Cortex of kidney (tissue), 1 donor: ENCODE measurements at places on chromosomes 13 and 19.

- DNase-seq, result no peak
Observed at GRCh38 chr13:77239312-77239711, 87.6 kb downstream of the MYCBP2 start.

DNA sequence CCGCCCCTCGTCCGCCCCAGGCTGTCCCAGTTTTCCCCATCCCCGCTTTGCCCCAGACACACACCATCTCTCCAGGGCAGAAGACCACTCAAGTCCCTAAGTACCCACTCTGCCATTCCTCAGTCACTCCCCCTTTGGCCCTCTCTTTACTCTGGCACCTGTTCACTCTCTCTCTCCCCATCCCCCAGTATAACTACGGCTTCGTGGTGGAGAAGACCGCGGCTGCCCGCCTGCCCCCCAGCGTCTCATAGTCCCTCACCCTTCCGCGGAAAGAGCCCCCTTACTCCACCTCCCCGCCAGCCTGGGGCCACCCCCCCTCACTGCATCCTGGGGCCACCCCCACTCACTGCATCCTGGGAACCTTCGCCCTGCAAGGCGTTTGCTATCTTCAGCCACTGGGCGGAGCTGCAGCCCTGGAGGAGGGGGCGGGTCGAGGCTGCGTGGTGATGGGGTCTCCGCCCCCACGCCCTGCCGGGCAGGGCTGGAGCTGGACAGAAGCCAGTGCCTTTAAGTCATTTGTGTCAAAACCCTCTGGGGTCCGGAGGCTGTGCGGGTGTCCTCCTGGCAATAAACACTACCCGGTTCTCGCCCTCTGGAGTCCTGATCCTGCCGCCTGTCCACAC is 5.0 kb downstream of the MVB12A start:
- DNase-seq, result no peak

DNA sequence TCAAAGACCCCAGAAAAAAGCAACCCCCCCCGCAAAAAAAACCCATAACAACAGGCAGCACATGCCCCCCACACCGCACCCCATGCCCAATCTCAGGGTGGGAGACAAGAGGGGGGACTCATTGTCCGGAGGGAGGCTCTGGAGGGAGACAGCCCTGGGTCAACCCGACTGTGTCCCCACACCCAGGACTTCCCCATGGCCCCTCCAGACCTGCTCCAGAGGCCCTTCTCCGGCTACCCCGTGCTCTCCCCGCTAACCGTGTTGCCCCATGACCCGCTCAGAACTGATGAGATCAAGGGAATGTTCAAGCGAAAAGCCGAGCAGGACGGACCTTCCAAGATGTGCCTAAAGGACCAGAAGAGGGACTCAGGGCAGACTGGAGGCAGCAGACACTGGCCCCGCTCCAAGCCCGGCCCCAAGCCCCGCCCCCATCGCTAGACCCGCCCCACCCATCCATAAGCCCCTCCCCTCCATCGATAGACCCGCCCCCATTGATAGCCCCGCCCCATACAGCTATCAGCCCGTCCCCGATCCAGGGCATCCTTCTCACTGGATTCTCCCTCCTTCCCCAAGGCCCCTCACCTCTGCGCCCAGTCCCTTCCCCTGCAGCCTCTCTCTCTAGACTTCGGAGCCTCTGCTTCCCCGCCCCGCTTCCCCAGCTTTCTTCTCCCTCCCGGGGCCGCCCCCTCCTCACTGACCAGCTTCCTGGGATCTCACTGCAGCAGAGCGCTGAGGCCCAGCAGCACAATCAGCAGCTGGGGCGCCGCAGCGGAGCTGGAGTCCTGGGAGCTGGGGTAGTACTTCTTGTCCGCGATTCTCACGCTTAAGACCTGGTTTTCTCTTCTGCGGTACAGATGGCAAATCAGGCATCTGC is 2.2 kb downstream of the BST2 start:
- DNase-seq, result no peak

GRCh38 chr13:110696776-110697175 is 9.1 kb downstream of the CARS2 start:
- DNase-seq, result no peak

- DNase-seq, result no peak
Observed at GRCh38 chr19:17872251-17873001, 681 bp downstream of the SLC5A5 start.

DNA sequence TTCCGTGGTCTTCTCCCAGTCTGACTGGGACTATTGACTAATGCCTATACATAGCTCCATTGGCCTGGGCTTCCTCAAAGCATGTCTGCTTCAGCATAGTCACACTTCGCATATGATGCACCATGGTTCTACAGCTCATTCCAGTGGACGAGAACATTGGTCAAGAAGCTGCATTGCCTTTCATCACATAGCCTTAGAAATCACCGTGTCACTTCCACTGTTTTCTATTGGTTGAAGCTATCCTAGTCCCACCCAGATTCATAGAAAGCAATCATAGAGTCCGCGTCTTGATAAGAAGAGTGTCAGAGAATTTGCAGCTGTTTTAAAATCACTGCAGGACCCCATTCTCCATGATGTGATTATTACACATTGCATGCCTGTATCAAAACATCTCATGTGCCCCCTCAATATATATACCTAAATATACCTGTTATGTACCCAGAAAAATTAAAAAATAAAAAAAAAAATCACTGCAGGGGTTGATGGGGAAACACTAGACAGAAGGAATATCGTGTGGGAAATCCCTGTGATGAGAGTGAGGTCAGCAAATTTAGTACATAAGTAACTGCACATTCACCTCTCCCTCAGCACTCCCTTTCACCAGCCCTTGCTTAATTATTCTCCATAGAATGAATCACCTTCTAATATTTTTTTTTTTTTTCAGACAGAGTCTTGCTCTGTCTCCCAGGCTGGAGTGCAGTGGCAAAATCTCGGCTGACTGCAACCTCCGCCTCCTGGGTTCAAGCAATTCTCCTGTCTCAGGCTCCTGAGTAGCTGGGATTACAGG is 2.2 kb upstream of the ARHGAP33 start:
- DNase-seq, result no peak
